ENCODE measurements at places on chromosomes 3 and 15.

DNA sequence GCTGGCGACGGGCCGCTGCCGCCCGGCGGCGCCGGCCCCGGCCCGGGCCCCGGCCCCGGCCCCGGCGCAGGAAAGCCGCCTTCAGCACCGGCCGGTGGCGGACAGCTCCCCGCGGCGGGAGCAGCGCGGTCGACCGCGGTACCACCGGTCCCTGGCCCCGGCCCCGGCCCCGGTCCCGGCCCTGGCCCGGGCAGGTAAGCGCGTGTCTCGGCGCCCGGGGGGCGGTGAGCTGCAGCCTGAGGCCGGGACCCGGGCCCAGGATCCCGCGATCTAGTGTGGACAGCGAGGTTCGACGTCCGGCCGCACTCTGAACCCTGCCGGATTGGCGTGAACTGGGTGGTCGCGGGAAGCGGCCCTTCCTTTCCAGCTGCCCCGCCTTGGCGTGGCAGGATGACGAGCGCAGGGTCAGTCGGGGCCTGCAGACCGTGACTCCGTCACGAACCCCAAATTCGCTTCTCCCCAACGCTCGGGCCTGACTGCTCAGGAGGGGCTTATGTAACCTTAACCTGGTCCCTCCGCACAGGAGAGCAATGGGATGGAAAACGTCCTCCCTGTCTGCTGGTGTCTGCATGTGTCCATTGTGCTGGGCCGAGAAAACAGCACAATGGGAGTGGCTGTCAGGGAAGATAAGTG is 472 bp downstream of the BSN start:
- peak; percentile 49 for DNase-seq

DNA sequence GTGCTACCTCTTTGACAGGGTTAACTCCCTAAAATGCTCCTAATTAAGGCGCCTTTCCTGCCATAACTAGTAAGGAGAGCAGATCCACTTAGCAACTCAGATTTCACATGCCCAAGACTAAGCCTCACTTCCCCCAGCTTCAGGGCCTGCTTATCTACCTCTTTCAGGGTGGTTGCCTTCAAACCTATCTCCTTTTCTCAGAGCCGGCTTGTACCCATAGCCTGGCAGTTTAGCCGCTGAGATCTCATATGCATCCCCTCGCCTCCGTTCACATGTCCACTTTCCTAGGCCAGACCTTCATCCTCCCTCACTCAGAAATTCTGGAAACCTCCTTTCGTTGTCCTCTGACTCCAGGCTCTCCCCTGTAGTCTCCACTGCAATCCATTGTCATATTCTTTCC is 1.0 kb upstream of the FSTL1 start:
- DNase-seq = no peak

DNA sequence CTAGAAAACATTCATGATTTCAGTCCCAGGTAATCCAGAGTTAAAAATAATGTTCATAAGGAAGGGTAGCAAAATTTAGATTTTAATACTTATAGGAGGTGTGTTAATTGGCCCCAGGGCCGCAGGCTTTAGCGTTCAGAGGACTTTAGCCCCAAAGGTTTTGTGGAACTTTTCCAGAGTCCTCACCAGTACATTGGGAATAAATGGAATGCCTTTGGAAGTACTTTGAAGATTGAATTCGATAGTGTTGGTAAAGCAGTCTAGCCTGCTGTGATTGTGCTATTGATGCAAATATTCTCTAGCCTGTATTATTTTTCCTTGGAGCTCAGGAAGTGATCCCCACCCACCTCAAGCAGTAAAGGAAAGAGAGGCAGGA is 137.1 kb downstream of the IGF1R start:
- no peak for DNase-seq

DNA sequence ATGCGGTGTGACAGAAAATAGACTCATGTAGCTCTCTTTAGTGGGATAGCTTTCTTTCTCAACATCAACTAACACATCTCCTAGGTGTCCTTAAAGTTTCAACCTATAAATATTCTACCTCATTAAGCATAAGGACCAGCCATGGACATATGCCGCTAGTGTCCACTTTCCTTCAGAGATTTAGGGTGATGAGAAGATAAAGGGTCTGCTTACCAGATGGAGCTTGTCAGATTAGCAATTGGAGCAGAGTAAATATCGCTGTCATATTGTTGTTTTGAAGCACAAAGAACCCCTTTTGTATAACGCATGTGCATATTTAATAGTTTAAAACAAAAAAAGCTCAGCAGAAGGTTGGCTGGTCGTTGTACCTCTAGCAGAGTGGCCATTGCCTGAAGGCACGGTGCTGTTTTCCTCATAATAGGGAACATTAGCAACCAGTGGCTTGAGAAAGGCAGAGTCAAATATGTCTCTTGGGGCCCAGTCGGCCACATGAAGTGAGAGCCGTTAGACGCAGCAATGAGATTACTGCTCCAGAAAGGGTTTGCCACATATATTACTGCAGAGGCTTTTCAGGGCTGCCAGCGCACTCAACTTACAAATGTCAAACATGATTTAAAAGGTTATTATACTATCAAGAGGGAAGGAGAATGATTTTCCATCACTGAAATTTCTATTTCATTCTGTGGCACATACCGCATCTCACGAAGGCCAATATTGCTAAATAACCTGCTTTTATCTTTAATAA is 264.2 kb downstream of the ROBO2 start:
- no peak for DNase-seq

DNA sequence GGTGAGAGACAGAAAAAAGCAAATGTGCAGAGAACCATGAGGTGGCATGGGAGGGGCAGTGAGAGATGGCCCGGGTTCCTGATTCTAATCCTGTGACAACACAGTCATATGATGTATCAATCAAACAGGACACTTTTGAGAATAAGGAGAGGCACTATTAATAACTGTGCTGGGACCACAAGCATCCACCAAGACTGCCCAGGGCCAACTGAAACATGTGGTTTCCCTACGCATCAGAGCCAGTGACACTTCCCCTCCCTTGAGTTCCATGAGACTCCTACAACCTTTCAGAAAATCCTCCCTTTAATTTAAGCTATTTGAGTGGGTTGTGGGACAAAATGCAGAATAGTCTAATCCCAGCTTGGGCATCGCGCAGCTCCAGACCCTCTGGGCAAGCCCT is 17.4 kb downstream of the SH3BP5 start:
- no peak for DNase-seq

- no peak for DNase-seq
Observed at GRCh38 chr3:11377719-11378118, 105.5 kb downstream of the ATG7 start.

GRCh38 chr3:128343287-128344051 is 123.2 kb downstream of the DNAJB8 start:
- no peak for DNase-seq

DNA sequence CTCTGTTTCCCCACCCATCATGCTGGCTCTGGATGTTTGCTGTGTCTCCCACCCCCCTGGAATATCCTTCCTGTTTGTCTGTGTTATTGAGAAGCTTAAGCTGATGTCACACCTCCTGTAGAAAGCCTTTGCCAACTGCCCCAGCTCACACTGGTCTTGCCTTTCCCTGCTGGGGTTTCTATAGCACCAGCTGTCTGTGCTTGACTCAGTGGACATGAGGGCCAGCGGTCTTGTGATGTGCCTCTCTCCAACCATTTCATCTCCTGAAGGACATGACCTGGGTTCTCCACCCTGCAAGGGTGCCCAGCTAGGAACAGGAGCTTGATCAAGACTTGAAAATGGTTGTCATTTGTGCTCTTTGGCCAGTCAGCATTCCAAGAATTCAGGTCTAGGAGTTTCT is 14.7 kb downstream of the TMEM40 start:
- no peak for DNase-seq

DNA sequence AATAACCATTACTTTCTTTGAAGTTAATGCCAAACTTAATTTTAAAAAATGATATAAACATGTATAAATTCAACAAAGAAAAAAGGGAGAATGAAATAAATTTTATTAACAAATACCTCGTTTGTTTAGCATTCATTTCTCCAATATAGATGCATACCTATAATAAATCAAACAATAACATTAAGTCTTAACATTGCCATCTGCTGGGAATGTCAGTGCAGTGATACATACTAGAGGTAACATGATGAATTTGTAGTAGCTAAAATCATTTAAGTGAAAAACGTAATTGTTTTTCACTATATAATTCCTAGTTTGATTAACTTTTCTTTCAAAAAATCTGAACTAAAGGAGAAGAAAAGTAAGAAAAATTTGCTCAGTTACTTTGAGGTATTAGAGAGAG is 340.2 kb upstream of the CBLB start:
- DNase-seq = no peak

GRCh38 chr3:73542136-73542535 is 82.6 kb downstream of the PDZRN3 start:
- DNase-seq = no peak

- DNase-seq = no peak
Observed at GRCh38 chr3:195929452-195929851, 21.1 kb upstream of the TNK2 start.

DNA sequence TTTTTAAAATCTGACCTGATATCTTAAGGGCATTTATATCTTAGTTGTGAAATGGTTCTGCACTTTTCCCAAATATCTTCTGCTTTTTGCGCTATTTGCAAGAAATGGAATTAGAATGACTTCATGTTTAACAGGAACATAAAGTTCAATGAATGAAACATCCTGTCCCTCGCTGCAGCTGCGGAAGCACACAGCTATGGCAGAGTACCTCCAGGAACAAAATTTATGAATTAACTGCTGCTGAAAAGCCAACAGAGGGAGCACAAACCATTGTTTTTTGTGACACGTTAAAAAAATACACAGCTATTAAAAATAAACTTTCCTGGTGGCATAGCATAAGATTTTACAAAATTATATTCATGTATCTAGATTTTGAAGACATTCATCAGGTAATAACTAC is 404.4 kb upstream of the MDFIC2 start:
- DNase-seq = no peak

DNA sequence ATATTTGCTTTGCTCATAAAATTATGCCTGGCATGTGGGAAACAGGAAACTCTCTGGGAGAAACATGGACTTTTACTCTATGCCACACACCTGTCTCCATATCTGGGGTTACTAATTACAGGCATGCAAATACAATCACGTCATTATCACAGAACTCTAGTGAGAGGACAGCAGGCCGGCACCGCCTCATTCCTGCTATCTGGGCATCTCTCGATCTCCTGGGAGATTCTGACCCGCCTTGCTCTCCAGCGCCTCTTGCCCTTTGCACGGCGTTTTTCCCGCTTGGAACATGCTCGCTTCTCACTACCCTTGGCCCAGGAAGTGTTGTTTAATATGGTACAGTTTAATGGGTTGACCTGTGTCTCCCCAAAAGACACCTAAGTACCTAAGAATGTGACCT is 45.4 kb upstream of the PARL start:
- no peak for DNase-seq

GRCh38 chr3:82618594-82618993 is 857.1 kb upstream of the GBE1 start:
- no peak for DNase-seq

DNA sequence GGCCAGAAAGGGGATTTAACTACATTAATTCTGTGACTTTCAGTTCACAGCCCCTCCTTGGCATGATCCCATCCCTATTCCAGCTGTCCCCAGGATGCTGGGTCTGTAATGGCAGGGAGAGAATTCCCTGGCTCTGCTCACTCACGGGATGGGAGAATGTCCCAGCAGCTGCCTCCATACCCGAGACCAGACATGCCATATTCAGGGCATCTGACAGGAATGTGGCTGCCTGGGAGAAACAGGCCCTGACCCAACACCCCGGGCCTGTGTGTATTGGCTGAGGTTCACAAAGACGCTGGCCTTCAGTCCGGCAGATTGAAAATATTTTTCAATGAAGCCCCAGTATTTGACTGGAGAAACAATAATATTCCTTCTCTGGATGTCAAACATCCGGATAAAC is 83.6 kb upstream of the SMAD3 start:
- DNase-seq = no peak

- peak; percentile 69 for DNase-seq
Observed at GRCh38 chr3:69085833-69086722, 1.3 kb downstream of the ARL6IP5 start.

- no peak for DNase-seq
Observed at GRCh38 chr3:123951522-123952447, 9.2 kb downstream of the CCDC14 start.

DNA sequence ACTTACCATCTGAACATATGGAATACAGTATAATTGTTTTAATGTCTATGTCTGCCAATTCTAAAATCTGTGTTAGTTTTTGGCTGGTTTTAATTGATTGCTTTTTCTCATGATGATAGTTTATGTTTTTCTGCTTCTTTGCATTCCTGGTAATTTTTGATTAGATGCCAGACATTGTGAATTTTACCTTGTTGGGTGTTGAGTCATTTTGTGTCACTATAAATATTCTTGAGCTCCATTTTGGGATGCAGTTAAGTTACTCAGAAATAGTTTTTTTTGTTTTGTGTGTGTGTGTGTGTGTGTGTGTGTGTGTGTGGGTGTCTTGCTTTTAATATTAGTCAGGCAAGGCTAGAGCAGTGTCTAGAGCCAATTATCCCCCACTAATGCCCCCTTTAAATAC is 818.8 kb upstream of the NR2F2 start:
- no peak for DNase-seq

GRCh38 chr3:179452872-179453271 is 1.6 kb upstream of the GNB4 start:
- no peak for DNase-seq

GRCh38 chr3:100254168-100254777 is 6.5 kb upstream of the TBC1D23 start:
- DNase-seq = no peak

GRCh38 chr15:64461721-64462162 is 1.4 kb downstream of the ZNF609 start:
- no peak for DNase-seq

Data from activated T-cell treated with anti-CD3 and anti-CD28 coated beads for 1 hour (primary cell).